ENCODE measurements at places on chromosomes 6 and 20. TPM values are rescaled to one million over a fixed set of nuclear protein-coding genes. Genes with fewer than 3 reads are reported as not detected.

- peak; percentile 50 for DNase-seq
Observed at GRCh38 chr6:28658475-28659249, 133.0 kb downstream of the GPX5 start.

- peak; percentile 32 for DNase-seq
Observed at GRCh38 chr6:35663447-35664235, 25.1 kb downstream of the FKBP5 start.

- no peak for DNase-seq
Observed at GRCh38 chr20:6533351-6533750, 234.1 kb upstream of the BMP2 start.

- DNase-seq, result no peak
Observed at GRCh38 chr20:8578161-8578865, 446.2 kb downstream of the PLCB1 start.

DNA sequence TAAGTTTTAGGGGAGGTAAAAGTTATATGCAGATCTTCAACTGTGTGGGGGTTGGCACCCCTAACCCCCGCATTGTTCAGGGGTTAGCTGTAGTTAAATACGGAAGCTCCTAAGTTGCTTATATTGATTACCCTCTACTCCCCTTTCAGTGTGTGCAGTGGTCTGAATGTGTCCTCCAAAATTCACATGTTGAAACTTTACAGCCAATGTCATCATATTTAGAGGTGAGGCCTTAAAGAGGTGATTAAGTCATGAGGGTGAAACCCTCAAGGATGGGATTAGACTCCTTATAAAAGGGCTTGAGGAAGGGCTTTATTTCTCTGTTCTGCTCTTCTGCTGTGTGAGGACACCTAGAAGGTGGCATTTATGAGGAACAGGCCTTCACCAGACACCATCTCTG, 22.3 kb downstream of the TULP4 start:
- DNase-seq, result no peak

DNA sequence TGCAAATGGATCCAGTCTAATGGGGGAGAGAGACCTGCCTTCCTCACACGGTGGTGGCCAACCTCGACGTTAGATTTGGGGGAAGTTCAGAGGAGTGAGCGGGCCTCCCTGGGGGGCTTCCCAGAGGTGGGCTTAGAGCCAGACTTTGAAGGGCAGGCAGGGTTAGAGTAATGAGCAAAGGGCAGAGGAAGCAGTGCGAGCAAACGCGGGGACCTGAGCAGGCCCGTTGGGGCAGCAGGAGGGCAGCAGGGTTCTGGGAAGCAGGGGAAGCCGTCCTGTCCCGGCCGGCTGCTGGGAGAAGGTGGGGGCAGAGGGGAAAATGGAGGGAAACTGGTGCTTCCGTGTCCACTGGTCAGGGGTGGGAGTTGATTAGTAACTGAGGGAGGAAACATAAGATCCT, 212.7 kb upstream of the QKI start:
- DNase-seq, result no peak

DNA sequence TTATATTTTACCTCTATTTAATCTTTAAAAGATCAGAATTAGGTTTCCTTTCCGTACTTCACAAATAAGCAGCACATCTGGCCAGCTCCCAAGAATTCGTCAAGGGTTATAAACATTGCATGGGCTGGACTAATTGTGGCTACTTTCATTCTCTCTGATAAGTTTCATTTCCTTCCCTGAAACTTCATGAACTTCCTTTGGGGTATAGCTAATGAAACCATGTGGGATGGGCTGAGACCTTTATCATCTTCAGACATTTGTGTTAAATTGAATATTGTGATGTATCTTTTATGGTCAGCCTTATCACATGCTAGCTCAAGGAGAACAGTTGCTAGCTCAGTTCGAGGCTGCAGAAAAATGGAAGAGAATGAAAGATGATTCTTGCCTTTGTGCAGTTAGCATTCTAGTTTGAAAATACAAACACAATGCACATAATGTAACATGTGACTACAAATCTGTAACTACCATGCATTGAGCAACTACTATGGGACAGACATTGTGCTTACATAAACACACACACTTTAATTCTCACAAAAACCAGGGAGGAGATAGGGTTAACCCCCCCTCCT, 1.7 kb upstream of the GMPR start:
- DNase-seq, result no peak

- DNase-seq, result no peak
Observed at GRCh38 chr20:5040345-5040744, 39.0 kb upstream of the SLC23A2 start.

- DNase-seq, result no peak
Observed at GRCh38 chr20:15734052-15734451, 839.2 kb downstream of the KIF16B start.

DNA sequence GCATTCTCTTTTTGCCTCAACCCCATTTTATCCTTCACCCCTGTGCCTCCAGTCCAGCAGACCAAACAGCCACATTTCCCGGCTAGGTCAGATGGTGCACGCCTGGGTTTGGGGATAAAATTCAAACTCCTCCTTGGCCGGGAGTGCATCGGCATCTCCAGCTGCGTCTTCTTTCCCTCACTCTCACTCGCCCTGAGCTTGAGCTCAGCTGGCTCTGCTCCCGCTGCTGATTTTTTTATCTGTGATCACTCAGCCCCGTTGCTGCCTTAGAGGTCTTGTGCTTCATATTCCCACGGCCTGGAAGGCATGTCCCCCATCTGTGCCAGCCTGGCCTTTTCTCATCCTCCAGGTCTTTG, 6.8 kb upstream of the EZR start:
- DNase-seq, result no peak

- DNase-seq, result no peak
Observed at GRCh38 chr20:60142587-60142986, 184.4 kb downstream of the CDH26 start.

- DNase-seq, result no peak
Observed at GRCh38 chr20:24651171-24651975, 181.9 kb downstream of the SYNDIG1 start.

GRCh38 chr6:73657201-73657600, 3.4 kb upstream of the SLC17A5 start:
- no peak for DNase-seq

- no peak for DNase-seq
Observed at GRCh38 chr6:136592930-136593673, 42.9 kb upstream of the MAP7 start.

GRCh38 chr6:103215847-103216246, 1643.9 kb downstream of the HACE1 start:
- no peak for DNase-seq

DNA sequence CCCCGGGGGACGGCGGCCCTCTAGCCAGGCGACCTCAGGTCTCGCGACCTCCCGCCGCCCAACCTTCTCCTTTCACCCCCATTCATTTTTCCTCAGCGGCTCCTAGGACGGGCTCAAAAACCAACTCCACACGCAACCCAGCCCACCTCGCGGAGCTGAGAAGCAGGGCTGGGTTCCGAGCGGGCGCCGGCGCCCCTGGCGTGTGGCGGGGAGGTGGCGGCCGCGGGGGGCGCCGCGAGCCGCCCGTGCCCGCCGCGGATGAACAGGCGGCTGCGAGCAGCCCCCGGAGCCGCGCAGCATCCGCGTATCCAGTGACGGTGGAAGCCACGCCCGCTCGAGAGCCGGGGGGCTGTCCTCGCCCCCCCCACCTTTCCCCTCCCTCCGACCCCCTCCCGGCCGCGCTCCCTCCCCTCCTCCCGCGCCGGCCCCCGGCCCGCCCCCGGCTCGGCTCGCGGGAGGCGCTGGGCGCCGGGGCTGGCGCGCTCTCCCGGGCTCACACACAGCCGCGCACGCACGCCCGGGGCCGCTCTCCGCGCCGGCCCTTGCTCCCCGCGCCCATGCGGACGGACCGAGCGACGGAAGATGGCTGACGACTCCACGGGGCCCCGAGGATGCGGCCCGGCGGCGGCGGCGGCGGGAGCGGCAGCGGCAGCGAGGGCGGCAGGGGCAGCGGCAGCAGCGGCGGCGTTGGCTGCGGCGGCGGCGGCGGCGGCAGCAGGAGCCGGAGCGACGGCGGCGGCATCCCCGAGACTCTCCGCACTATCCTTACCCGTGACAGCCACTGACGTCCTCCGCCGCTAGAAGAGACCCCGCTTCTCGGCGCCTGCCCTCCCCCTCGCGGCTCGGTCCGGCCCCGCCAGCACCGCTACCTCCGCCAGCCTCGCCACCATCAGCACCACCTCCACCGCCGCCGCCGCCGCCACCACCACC, at the start of gene SOBP:
Gene SOBP, plus strand, starts transcription at position 482 of the 930 bp plus-strand sequence. CDS start 500 bp downstream, outside the sequence.
- DNase-seq, result peak; percentile 92

DNA sequence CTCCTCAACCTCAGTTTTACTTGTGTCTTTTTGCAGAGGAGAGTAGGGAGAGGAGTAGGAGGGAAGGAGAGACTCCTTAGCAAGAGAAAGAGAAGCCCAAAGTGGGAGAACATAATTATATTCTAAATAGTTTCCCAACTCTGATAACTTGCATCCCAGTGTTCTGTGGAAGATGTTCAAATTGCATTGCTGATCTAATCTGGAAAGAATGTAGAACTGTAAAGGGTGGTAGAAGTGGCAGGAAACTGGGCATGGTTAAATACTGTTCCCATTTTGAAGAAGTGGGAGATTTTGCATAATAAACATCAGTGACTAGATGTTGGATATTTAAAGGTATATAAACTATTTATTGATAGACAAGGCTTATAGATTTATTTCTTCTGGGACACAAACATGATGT, 42.6 kb upstream of the HMGN3 start:
- DNase-seq, result no peak

- peak; percentile 67 for DNase-seq
Observed at GRCh38 chr6:5992551-5993225, 14.0 kb downstream of the NRN1 start.

EDN3 gene
- total RNA-seq, result not detected

TGM3 gene
- not detected for total RNA-seq

CCR6 gene
- total RNA-seq, result not detected

CRIP3 gene
- 20.1 TPM for total RNA-seq

PM20D2 gene
- total RNA-seq, result 3.1 TPM

ENPP5 gene
- total RNA-seq, result 6.5 TPM

LY6G6C gene
- not detected for total RNA-seq

FAM162B gene
- 1.5 TPM for total RNA-seq

PPARD gene
- total RNA-seq, result 1.9 TPM

ADGRB3 gene
- total RNA-seq, result 0.22 TPM

HSPA1L gene
- 0.55 TPM for total RNA-seq

PROKR2 gene
- 0.74 TPM for total RNA-seq

GJA1 gene
- 395 TPM for total RNA-seq

SOBP gene
- total RNA-seq, result 1.3 TPM

All from H7 (cell line).